ENCODE measurements at places on chromosomes 3 and 15.

GRCh38 chr3:136149667-136150066, 46.5 kb downstream of the MSL2 start:
- DNase-seq, result no peak

DNA sequence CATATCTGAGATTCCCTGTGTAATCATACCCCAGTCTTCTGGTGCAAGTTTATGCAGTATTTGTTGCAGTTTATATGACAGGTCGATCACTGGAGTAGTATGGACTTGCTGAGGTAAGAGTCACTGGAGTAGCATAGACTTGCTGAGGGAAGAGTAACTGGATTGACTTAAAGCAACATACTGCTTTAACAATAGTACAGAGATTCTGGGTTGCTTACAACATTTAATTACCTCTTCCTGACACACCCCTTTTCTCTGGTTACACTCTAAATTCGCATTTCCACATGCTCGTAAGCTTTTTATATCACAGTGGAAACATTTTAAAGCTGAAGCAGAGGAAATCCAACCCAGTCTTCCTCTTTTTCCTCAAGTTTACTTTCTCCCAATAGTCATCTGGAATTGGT, 11.8 kb downstream of the AAGAB start:
- DNase-seq, result peak; percentile 12

- DNase-seq, result no peak
Observed at GRCh38 chr3:182220013-182220412, 508.3 kb downstream of the SOX2 start.

GRCh38 chr3:80190051-80190450, 422.3 kb upstream of the ROBO1 start:
- peak; percentile 43 for DNase-seq

DNA sequence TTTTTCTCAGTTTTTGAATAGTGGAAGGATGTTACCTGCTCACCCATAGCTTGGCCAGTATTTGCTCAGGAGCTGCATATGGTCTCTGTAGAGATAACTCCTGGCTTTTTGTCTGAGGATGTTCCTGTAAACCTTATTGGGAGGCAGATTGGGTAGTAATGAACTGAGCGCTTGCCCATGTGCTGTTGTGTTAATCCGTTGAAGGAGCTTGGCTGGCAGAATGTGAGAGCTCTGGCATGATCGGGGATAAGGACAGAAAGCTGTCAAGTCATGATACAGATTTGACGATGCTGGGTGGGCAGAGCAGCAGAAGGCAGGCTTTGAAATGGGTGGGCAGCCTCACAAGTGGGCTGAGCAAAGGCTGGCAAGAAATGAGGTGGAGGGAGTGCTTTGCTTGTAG, 27.4 kb downstream of the SH3GL3 start:
- DNase-seq, result no peak

DNA sequence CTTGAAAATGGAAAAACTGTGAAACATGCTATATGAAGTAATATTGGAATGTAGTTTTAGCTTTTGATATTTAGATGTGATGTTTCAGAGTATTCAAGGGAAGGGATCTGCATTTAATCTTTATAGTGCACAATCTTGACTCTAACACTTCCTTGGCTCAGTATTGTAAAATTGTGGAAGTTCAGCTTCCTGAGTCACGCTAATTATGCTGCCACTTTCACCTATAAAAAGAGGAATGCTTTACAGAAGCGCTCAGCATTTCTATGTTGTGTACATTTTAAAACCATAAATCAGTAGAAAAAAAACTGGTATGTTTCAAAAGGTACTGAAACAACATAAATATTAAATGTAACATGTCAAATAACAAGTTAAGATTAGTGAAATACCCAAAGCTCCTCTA, 32.6 kb downstream of the SERPINI2 start:
- DNase-seq, result no peak

- DNase-seq, result no peak
Observed at GRCh38 chr3:23576379-23576959, 229.3 kb upstream of the UBE2E1 start.

DNA sequence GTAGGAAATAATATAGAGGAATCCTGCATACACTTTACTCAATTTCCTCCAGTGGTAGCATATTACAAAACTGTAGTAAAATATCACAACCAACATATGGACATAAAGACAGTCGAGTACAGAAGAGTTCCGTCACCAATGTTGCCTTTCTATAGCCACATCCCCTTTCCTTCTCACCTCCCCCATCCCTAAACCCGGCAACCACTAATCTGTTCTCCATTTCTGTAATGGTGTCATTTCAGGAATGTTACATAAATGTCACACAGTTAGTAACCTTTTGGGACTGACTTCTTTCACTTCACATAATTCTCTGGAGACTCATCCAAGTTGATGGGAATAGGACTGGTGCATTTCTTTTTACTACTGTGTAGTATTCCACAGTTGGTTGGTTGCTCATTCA, 41.4 kb upstream of the ATG7 start:
- DNase-seq, result no peak

DNA sequence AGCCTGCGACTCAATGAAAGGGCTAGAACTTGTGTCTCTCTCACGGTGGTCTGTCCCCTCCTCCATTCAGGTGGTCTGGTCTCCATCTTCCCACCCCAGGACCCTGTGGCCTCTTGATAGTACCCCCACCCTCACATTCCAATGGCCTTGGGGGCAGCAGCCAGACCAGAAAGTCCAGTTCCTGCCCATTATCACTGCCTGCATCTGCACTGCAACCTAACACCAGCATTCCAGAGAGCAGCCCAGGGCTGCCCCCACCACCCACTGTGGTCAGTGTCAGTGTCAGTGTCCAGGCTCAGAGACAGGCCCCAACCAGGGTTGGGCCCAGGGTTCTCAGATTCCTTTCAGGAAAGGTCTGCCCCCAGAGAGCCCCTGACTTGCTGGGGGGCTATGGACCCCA, 12.6 kb downstream of the IGDCC3 start:
- peak; percentile 76 for DNase-seq

GRCh38 chr3:86869566-86869965, 121.4 kb downstream of the VGLL3 start:
- no peak for DNase-seq

GRCh38 chr15:23447107-23447500, at the start of gene GOLGA6L2:
Gene GOLGA6L2 (minus strand): TSS chr15:23447243. CDS start chr15:23447181, 62 bp downstream.
- no peak for DNase-seq

GRCh38 chr15:31970007-31970406, 60.3 kb upstream of the CHRNA7 start:
- no peak for DNase-seq

- no peak for DNase-seq
Observed at GRCh38 chr3:15493436-15493835, 28.1 kb downstream of the COLQ start.

GRCh38 chr15:35437157-35437556, 108.8 kb downstream of the DPH6 start:
- peak; percentile 11 for DNase-seq

DNA sequence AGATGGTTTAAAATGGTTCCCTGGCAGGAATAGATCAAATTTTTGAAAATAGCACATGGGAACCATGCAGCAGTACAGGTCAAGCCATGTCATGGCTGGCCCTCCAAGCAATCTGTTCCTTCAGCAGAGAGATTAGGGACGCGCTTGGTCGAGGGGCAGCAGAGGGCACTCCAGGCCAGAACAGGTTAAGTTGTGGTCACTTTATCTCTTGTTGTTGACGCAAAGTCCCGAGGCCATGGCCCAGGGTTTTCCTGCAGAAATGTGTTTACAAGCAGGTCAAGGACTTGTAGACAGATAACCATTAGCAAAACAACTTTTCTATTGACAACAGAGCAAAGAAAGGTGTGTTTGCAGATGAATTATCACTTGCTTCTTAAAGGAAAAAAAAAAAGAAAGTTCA, 570.0 kb upstream of the NR2F2 start:
- DNase-seq, result peak; percentile 37

GRCh38 chr15:101652786-101653430, 727 bp upstream of the TM2D3 start:
- peak; percentile 45 for DNase-seq

- no peak for DNase-seq
Observed at GRCh38 chr15:64665179-64665578, 110.2 kb downstream of the RBPMS2 start.

- DNase-seq, result no peak
Observed at GRCh38 chr15:40397688-40398412, 7.7 kb upstream of the IVD start.

DNA sequence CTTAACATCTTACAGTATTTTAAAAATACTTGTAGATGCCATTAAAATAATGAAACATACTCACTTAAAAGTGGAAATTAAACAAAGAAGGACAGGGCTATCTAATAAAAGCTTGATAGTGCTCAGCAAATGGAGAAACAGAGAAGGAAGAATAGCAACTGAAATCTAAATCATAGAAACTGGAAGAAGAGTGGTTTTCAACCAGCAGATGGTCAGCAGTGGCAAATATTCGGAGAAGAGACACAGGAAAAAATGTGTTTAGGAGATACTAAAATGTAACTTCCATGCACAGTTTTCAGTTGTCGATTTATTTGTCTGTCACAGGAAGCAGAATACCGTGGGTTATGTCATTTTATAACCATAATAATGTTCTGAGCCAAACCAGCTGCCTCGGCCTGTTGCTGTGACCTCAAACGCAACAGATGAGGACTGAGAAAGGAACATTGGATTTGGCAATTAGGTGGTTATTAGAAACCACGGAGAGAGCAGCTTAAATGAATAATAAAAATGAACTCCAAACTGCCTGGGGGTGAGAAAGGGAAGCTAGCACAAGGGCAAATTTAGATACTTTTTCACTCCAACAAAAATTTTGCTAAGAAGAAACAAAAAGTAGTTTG, 246.6 kb upstream of the KCNMB2 start:
- no peak for DNase-seq

DNA sequence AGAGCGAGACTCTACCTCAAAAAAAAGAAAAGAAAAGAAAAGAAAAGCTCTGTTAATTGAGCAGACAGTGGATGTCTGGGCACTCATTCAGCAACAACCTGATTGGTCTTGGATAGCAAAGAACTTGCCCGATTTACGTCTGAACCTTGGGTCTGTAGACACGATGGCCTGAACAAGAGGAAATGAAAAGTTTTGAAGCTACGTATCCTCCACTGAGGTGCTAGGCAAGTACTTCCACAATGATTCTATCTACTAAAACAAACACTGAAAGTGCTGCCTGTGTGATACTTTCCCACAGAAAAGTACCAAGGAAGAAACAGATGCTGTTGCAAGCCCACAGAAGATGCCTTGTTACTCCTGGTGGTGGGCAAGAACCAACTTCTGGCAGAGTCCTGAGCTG, 21.8 kb upstream of the MUSTN1 start:
- DNase-seq, result no peak

GRCh38 chr3:101391413-101391950, 71.1 kb upstream of the IMPG2 start:
- no peak for DNase-seq

GRCh38 chr3:71109241-71109976, 474.1 kb downstream of the FOXP1 start:
- no peak for DNase-seq

- no peak for DNase-seq
Observed at GRCh38 chr3:39388741-39389248, 5.6 kb downstream of the SLC25A38 start.

DNA sequence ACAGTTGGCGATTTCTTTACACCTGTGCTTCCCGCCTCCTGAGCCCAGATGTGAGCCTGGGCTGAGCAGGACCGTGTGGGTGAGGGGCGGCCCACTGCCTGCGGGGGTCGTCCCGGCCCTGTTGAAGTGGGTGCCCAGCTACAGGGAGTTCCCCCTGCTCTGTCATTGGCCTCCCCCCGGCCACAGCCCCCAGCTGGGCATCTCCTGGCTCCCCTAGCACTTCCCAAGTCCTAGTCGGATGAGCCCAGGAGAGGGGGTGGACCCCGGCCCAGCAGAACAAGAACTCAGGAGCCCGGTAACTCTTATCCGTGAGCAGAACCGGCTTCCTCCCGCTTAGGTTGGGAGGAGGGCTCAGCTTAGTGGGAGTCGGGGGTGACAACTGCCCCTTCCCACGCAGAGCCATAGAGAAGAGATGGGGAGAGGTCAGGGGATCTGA, 757 bp downstream of the PAQR5 start:
- peak; percentile 33 for DNase-seq

GRCh38 chr15:61299075-61299763, 70.1 kb upstream of the RORA start:
- no peak for DNase-seq

GRCh38 chr3:46089237-46090011, 62.1 kb upstream of the XCR1 start:
- DNase-seq, result no peak

DNA sequence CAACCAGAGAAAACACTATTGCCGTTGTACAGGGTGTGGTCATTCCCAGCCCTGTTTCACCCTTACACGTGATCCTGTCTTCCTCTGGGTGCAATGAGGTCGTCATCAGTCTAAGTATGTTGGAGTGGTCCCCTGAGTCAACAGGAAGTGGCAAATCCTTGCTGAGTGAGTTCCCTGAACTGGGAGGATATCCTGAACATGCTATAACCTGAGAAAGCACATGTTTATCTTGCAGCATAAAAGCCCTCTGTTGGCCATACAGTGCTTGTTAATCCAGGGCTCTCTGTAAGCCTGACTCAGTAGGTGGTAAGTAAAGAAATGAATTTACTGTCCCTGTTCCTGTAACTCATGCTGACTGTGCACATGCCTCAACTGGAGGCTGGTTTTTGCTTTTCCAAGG, 477.8 kb upstream of the RGMA start:
- DNase-seq, result no peak

- DNase-seq, result no peak
Observed at GRCh38 chr3:195820901-195821300, 9.2 kb upstream of the MUC4 start.

GRCh38 chr15:33064878-33065277, 129.6 kb downstream of the FMN1 start:
- no peak for DNase-seq

DNA sequence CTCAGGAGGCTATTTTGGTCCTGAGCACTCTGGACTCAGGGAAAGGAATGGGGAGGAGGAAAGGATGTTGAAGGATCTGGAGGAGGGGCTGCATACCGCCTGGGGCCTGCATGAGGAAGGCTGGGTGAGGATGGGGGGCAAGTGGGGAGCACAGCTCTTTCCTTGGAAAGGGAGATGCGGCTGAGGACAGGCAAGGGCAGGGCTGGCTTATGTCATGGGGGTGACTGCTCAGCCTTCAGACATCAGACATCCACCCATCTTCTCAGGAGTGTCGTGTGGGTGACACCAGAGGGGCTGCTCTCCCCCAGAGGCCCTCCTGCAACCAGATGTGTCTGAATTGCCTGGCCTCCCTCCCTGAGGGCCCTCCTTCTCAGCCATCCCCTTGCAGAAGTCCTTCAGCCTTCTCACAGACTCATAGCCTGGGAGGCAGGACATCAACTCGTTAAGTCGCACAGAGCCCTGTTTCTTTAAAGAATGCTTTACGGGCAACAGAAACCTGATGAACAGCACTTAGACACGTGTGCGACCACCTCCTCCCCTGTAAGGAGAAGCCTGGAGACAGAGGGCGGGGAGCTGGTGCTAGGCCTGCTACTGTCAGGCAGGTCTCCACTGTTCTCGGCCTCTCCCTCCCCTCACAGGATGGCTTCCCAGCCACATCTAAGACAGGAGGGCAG, 252.3 kb downstream of the OCA2 start:
- no peak for DNase-seq

Data from iPS-NIHi11 (cell line).